Stomach (tissue), 19 donors: ENCODE measurements at places on chromosomes 3 and 15.

GRCh38 chr3:16178628-16178988 is 4.1 kb downstream of the GALNT15 start:
- no peak for DNase-seq

DNA sequence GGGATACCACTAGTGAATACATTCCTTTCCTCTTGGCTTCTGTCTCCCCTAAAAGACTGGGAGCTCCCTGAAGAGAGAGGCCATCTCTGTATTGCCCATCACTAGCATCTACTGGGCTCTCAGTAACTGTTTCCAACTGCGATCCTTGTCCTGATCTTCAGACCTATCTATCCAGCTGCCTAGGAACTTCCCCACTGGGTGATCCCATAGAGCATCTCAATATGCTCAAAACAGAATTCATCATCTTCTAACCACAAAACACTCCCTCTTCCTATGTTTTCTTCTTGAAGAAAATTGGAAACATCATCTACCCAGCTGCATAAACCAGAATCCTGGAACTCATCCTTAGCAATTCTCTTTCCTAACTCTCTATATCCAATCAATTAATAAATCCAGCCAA is 54.6 kb downstream of the PLD1 start:
- DNase-seq: no peak

- no peak for DNase-seq
Observed at GRCh38 chr15:98844261-98844660, 163.3 kb downstream of the PGPEP1L start.

DNA sequence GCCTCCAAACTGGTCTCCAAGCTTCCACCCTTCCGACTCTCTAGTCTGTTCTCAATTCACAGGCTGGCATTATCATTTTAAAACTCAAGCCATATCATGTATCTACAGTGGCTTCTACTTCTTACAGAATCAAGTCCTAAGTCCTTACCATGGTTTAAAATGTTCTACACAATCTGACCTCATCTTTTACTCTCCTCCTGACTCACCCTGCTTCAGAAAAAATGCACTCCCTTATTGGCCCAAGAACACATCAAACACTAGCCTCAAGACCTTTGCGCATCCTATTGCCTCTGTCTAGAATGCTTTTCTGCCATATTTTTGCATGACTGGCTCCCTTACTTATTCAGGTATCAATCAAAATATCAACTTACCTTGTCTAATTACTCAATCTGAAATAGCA is 11.0 kb downstream of the MRPL3 start:
- no peak for DNase-seq

DNA sequence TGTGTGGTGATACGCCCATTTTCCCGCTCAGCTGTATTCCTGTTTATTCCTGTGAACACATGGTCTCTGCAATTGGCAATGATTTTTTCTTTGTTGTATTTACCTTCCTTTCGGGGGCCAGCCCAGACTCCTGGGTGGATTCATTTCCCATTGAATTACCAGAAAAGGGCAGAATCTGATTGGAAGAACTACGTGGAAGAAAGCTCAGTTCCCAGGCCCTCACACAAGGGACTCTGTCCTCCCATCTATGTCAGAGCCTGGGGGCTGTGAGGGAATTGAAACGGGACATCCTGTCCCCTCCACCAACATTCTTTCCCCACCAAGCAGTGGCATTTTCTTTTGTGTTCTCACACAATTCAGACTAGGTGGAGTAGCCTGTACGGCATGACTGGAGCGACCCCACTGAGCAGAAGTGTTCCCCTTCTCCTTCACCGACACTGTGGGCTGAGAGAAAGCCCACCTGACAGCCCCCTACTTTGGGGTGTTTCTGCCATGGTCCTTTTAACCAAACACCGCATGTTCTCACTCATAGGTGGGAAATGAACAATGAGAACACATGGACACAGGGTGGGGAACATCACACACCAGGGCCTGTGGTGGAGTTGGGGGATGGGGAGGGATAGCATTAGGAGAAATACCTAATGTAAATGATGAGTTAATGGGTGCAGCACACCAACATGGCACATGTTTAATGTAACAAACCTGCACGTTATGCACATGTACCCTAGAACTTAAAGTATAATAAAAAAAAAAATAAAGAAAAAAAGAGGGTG is 32.1 kb upstream of the RFTN1 start:
- DNase-seq: no peak

GRCh38 chr15:69126054-69126469 is 34.4 kb upstream of the GLCE start:
- peak; percentile 68 for DNase-seq

DNA sequence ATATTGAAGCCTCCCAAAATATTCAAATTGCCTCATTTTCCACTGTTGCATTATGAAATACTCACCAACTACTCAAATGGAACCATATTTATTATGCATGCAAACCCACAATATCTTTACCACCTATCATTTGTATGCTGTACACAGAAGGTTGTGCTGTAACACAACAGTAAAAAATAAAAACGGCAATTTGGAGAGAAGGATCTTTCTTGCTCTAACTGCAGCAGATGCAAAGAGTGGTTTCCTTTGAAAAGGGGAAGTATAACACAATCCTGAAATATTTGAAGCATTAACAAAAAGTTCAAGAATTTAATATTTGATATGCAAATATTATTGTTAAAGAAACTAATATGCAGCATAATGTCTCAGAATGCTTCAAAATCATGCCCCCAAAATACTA is 244.5 kb upstream of the SUCLG2 start:
- no peak for DNase-seq

DNA sequence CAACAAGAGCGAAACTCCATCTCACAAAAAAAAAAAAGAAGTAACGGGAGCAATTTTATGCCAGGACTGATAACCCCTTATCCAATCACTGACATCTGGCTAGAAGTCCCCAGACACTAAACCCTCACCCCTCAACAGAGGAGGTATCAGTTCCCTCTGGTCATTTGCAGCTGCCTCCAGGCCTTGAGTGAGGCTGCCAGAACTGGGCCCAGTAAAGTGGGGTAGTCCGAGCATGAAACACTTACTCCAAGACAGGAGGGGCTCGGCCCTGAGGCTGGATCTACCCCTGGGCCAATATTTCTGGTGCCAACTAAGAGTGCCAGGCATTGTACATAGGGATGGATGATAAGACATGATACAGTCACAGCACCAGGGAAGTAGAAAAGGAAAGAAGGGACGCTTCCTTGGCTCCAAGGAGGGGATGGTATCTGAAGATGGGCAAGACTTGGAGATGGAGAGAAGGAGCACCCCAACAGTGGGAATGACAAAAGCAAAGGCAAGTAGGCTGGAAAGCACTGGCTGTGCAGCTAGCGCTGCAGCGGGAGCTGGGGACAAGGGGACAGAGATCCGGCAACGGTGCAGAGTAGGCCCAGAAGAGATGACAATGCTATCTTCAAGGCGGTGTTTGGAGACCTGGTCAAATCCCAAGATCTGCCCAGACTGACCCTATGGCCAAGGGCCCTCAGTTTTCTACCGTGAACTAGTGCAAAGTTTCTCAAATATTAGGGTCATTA is 2.2 kb downstream of the XXYLT1 start:
- DNase-seq: no peak

DNA sequence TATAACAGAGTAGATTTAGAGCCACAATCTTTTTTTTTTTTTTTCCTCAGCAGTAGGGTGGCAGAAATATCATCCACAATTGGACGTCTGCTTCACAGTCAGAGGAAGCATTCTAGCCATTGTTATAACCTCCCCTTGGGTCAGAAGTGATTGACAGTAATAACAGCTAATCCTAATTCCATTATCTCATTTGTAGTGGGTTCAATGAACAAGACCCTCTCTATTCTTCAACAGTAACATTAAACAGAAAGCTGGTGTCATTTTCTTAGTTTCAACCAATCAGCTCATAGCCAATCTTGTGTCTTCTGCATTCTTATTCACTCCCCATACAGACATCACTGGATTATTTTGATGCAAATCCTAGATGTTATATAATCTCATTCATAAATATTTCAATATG is 44.6 kb downstream of the QTRT2 start:
- no peak for DNase-seq

DNA sequence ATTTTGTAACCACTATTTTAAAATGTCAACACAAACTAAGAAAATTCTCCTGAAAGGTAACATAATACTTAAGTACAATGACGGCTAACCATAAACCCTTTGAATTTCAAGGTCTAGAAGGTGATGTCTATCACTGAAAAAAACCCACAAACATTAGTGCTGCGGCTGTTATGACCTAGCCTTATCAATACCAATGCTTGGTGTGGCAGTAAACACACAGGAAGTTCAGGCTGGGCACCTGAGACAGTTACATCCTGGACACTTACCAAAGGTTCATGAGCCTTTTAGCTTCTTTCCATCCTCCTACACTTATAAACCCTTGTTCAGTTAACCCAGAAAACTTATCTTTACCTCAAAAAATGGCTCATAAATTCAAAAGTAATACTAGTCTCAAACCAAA is 5.8 kb downstream of the HSPBAP1 start:
- DNase-seq: no peak

- no peak for DNase-seq
Observed at GRCh38 chr3:23576379-23576959, 229.3 kb upstream of the UBE2E1 start.

GRCh38 chr3:166685246-166685645 is 694.9 kb downstream of the ZBBX start:
- DNase-seq: no peak

- no peak for DNase-seq
Observed at GRCh38 chr15:47349179-47349578, 368.1 kb upstream of the SEMA6D start.

DNA sequence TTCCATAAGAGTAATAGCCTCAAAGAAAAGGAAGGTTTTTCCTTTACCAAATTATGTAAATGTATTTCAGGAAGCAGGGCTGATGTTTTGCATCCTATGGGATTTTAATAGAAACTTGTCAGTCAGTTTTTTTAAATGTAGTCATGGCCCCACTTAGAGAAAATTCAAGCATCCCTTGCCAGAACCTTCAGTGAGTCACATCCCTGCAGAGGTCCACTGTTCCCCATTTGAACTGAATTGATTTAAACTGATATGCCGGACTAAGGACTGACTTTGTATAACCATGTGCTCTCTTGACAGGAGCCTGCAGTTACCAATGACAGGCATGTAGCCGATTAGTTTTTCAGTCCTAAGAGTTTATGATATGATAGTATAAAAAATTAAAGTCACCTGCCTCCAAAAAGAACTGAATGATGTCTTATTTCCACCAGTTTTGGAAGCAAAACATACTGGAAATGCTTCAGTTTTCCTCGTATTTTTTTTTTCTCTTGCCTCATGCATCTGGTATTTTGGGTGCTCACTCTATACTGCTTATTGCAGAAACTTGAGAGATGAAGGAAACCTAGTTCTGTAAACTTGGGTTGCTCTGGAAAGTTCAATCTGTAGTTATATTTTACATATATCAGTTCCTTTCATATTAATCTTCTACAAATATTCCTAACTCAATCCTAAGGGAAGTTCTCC is 30.7 kb downstream of the LRTM1 start:
- no peak for DNase-seq

- no peak for DNase-seq
Observed at GRCh38 chr15:83068054-83068453, 1.0 kb upstream of the BTBD1 start.

DNA sequence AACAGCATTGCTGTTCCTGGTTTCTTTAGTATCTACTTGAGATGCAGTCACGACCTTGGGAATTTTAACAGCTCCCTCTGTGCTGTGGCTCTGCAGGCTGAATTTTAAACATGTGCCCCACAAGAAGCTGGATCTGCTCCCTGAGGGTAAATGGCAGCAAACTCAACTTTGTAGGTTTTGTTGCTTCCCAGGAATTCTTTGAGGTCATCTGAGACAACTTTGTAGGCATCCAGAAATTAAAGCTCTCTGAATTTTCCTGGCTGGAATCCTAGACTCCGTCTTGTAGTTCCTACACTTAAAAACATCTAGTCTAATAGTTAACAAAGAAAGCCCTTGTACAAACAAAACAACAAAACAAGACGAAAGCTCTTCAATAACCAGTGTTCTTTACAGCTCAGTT is 366.3 kb downstream of the FEZF2 start:
- DNase-seq: peak; percentile 12

DNA sequence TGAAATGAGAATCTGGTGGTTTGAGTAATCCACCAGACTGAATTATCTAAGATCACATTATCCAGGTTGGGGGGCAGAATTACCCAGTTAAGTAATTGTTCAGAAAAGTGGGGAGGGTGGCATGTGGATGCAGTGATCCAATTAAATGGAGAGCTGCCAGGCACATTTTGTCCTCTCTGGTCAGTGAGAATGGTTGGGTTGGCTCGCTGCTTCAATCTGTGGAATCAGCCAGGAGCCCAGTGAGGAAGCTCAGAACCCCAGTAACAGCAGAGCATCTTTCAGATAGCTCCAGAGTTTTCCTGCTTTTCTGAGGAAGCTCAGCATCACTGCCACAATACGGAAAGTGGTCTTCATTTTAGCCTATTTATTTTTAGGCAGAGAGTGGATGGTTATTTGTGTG is 6.4 kb upstream of the EXOG start:
- DNase-seq: no peak

GRCh38 chr15:62739082-62739481 is 303.5 kb upstream of the TPM1 start:
- DNase-seq: no peak

DNA sequence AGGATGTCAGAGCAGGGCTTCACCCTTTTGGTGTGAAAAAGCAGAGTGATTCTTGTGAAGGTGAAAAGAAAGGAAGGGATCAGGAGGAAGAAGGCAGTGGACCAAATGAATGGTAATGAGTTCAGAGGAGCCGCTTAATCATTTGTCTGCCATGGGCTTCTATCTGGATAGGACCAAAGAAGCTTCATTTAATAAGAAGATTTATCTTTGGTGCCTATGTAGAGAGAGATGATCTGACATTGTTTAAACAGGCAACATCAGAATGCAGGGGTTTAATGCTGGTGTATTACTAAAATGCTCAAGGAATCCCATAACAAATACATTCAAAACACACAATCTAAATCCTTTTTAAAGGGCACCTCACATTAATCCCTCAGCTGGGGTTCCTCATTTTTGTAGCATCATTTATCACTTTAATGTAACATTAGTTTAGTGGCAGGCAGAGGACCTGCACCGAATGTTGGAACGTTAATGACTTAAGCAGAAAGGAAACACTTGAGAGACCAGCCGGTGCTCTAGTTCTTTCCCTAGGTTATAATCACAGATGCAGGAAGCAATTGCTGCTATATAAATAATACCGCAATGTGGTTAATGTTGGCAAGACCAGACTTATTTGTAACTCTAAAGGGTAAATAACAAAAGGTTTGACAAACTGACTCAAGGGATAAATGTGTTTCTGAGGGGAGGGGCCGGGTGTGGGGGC is 27.9 kb upstream of the IL1RAP start:
- no peak for DNase-seq
